ENCODE measurements at places on chromosomes 12 and 14.

DNA sequence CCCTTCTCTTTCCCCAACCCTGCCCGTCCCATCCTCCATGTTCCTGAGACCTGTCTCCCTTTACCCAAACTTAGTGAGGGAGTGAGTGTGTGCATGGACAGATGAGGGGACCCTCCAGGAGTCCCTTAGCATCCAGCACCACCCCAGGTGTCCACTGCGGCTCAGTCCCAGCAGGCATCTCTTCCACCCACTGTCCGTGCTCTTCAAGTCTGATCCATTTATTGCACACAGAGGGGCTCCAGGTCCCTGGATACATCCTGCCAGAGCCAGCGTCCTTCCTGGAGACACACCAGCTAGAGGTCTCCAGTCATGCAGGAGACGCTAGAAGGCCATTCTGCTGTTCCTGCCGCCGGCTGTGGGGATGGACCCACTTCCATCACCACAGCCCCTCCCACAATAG is 239.2 kb downstream of the ADGRD1 start:
- no peak for DNase-seq

DNA sequence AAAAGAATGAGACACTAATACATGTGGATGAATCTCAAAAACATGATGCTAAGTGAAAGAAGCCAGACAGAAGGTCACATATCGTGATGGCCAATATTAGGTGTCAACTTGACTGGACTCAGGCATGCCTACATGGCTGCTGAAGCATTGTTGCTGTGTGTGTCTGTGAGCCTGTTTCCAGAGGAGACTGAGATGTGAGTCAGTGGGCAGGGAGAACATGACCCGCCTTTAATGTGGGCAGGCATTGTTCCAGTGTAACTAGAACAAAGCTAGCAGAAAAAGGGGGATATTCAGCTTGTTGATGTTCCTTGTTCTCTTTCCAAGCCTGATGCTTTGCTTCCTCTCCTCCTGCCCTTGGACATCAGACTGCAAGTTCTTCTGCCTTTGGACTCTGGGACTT is 47.6 kb downstream of the DCAF5 start:
- DNase-seq = peak; percentile 63

DNA sequence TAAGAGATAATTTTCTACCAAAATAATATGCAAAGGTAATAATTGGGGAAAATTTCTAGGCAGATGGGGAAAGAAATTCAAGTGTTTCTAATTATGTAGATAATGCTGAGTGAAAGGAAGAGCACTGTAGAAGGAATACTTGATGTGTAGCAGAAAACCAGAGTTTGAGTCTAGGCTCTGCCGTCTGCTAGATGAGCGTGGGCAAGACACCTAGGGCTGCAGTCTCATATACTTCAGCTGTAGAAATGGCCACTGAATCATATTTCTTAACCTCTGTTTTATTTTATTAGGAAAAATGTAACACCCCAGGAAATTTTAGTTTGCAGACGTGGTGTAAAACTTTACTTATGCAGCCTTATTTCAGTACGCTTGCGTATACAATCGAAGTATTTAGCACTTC is 59.8 kb upstream of the SLC38A2 start:
- DNase-seq = no peak

DNA sequence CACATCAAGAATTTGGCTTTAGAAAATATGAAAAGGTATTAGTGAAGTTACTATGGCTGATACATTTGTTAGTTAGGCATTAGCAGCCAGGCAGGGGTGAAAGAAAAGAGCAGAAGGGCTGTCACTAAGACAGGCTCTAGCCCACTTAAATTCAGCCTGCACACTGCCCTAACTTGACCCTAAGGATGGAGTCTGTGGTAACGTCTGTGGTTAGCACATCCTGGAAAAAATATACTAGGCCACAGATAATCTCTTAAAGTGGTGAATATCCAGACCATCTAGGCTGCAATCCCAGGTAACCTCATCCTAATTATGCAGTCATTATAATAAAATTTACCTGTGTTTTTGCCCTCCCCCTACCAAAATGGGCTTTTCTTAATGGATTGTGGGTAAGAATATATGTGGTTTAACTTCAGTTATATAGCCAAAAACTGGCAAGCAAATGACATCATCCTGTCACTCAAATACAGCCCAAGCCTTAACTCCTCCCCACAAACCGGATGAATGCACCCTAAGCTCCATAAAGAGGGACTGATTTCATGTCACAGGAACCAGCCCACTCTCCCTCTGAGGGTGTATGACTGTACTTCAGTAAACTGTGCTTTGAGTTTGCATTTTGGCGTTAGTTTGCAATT is 440.9 kb downstream of the LRFN5 start:
- DNase-seq = peak; percentile 36

DNA sequence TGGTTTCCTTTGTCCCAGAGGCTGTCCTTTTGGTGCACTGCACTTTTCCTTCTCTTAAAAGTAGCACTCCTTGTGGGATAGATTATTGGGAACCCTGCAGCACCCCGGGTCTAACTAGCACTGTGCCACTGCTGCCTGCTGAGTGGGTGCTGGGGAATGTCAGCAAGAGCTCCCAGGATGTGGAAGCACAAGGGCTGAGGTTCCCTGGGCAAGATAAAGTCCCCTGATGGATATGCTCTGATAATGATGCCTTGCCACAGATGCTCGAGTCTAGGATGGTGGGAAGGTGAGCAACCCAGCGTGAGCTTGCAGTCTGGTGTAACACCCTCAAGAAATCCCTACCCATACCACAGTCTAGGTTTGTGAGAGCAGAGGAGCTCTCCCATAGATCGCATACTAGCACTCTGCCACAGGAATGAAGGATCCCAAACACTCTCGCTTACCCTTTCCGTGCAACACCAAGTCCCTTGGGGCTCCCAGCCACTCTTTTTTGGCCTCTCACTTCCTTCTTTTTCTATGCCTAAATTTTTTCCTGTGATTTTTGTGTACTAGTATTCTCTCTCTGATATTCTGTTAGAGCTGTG is 32.6 kb downstream of the USP15 start:
- DNase-seq = no peak

DNA sequence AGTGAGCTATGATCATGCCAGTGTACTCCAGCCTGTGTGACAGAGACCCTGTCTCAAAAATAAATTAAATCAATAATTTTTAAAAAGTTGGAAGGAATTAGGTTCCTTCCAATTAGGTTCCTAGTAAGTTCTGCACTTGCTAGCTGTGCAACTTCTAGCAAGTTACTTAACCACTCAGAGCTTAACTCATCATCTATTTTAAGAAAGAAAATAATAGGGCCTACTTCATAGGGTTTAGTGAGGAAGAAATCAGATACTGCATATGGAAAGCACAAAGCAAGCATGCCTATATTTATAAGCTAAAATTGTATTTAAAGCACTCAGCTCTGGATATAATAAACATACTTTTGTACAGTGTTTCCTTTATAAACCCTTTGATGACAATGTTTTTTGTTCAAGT is 10.7 kb downstream of the FOXN3 start:
- no peak for DNase-seq

DNA sequence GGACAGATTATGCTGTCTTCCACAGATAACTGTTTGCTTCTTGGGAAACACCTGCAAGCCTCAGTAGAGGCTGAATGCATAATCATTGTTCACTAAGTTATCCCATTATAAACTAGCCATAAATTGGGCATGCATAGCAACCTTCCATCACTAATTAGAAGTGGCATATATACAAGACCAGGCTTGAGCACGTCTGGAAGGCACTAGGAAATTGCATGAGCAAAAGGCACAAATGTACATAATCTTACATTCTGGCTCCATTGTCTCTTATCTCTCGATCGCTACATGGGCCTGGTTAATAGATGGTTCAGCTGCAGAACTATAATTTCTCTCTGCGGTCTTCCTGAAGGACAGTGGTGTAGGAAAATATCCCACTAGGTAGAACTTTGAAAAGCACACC is 679.2 kb downstream of the RPL10L start:
- no peak for DNase-seq

DNA sequence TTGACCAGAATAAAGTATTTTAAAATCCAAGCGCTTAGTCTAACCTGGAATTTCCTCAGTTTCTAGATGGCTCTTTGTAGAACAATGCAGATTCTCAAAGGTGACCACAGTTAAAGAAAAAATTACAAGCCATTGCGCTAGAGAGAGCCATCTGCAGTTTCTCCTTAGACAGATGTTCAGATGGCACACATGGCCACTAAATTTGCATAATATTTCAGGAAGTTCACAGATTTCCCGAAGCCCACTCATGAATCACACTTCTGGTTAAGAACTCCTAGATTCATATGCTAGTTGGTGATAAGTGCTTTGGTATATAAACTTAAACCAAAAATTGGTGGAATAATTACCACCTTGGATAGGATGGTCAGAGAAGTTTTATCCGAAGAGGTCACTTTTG is 749 bp downstream of the AKAP3 start:
- peak; percentile 9 for DNase-seq

- no peak for DNase-seq
These were observed 13.3 kb downstream of the SLC25A29 start for GRCh38 chr14:100292776-100293461.

DNA sequence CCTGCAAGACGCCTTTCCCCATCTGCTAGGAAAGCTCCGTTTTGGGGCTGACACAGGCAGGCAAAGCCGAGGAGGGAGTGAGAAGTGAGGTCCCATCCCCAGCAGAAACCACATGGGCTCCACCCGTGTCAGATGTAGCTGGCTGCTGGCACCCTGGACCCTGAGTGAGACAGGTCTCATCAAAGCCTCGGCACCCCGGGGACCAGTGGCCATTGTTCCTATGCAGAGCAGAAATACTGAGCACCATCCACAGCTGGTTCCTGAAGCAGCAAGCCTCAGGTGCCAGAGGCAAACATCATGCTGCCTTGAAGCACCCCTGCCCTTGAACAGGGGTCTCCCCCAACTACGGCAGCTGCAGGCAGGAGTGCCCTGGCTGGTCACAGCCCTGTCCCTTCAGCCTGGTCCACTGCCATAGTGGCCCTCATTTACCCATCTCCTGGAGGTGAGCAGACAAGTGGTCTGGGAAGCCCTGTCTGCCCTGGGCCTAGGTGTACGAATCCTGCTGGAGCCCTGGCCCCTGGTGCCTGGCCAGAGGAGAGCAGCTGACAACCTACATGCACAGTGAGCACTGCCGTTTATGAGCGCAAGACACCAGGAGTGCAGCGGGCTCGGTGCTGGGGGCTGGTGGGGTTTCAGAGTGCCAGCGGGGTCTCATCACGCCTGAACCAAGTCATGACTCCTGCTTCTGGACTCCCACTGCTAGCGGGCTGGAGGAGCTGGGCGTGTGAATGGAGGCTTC is 289.8 kb upstream of the RTL1 start:
- no peak for DNase-seq

GRCh38 chr12:6426882-6427671 is 17.7 kb upstream of the CD27 start:
- DNase-seq = no peak

DNA sequence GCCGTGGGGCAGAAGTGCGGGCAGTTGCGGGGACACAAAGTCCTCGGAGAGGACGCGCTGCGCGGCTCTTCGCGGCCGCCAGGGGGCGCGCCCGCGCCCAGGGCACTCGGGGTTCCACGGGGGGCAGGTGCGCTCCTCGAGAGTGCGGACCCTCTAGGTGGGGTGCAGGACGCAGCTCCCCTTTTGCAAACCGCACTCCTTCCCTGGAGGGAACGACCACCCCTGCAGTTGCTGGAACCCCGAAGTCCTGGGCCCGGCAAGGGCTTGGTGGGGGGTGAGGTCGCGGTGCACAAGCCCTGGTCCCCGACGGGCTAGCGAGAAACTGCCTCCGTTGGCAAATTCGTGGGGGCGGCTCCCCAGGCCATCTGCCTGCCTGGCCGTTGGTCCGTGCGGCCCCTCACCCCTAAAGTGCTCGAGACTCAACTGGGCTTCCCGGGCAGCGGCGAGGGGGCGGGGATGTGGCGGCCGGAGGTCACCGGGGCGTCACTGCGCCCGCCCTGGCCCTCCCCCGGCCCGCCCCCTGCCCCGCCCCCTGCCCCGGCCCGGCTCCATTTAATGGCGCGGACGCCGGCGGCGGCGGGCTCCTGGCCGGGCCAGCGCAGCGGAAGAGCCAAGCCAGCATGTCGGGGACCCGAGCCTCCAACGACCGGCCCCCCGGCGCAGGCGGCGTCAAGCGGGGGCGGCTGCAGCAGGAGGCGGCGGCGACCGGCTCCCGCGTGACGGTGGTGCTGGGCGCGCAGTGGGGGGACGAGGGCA is at the start of gene ADSS1:
TSS of gene ADSS1 (plus strand) at position 579 of the 756 bp plus-strand sequence. CDS start at position 621, 42 bp downstream.
- DNase-seq = peak; percentile 32

DNA sequence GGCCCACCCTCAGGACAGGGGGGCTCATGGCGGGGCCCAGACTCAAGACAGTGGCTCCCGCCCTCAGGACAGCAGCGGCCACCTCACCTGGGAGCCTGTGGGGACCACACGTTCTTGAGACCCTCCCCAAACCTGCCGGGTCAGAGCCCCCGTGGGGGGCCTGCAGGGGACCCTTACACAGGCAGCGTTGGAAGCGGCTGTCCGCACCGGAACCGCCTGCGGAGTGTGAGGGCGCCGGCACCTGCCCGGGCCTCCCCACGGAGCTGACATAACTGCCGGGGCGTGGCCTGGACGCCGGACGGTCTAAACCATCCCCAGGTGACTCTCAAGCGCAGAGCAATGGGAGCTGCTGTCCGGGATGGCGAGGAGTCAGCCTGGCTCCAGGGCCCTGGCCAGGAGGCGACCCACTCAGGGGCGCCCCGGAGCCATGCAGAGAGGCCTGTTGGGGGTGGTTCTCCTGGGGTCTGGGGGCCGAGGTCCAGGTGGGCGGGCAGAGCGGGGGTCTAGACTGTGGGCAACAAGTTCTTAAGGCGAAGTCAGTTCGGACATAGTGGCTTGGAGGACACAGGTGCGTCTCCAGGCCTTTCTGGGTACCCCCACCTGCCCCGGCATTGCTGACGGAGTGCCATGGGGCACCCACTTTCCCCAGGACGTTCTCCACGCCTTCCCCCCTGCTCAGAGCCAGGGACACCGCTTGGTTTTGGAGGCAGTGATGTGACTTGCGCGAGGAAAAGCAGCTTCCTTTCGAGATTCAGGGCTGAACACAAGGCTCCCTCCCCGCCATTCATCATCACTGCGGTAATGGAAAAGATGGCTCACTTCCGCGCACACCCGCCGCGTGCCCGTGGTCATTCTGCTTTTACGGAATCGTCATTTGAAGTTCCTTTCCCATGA is 23.2 kb downstream of the GALNT9 start:
- no peak for DNase-seq

- DNase-seq = no peak
These were observed 1014.8 kb upstream of the FBXO33 start for GRCh38 chr14:40447017-40447416.

DNA sequence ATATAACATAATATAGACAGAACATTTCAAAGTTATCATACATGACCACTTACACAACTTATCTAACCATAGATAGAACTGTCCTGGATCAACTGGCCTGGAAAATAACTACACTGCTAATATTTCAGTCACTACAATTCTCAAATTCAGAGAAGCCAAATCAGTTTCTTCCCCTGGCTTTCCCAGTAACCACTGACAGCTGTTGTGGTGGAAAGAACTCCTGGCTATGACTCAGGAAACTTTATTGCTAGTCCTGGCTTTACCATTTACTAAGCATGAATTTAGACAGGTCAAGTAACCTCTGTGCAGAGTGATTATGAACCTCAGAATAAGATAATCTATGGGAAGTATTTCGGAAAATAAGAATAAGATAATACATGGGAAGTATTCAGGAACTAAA is 244.9 kb upstream of the DIO2 start:
- DNase-seq = peak; percentile 65

- DNase-seq = no peak
These were observed 335.2 kb downstream of the SOX5 start for GRCh38 chr12:23614280-23614679.

Measured in fibroblast of lung (primary cell).